ENCODE measurements at places on chromosomes 1 and 21.

DNA sequence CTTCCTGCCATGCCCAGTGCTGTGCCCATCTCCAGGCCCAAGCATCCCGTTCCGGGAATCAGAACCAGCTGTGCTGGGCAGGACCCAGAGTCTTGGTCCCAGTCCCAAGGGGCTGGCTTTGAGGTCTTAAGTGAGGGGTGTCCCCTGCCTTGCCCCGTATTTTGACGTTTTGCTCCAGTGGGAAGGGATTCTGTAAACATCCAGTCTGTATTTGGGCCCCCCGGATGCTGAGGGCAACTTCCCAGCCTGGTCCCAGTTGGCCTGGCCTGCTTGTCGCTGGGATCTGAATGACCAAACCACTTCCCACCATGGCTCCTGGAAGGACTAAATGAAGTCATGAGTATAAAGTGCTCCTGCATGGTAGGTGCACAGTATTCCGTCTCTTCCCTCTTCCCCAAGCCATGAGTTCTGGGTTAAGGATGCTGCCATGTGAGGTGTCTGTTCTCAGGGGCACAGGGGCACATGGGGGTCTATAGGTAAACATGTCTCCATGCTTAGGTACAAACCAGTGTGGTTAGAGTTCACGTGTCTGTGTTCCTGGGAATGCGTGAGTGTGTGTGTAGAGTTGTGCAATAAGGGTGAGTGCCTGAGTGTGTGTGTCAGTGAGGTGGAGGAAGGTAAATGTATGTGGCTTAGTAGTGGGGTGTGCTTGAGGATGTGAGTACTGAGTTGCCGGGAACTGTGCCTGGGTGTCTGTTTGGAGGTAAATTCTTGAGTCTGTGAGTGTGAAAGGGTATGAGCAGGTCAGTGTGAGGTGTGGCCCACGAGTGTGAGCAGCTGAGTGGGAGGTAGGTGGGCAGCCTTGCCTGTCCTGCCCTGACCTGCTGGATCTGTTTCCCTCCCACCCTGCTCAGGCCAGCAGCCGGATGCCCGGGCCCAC is 1.5 kb downstream of the B4GALT2 start:
- DNase-seq, result no peak

DNA sequence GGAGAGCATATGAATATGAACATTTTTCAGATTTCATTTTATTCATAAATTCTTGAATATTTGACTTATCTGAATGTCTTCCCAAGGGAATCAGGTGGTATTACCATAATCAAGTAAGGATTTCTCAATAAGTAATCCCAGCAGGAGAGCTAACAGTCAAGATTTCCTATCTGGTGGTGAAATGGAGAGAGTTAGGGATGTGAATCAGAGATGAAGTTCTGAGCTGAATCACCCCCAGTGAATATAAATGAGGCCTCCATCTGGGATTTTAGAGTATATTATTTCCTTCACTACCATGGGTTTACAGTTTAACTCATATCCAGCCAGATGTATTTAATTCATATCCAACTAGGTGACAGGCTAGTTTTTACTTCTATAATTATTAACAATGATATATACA is 61.5 kb upstream of the RGS2 start:
- no peak for DNase-seq

DNA sequence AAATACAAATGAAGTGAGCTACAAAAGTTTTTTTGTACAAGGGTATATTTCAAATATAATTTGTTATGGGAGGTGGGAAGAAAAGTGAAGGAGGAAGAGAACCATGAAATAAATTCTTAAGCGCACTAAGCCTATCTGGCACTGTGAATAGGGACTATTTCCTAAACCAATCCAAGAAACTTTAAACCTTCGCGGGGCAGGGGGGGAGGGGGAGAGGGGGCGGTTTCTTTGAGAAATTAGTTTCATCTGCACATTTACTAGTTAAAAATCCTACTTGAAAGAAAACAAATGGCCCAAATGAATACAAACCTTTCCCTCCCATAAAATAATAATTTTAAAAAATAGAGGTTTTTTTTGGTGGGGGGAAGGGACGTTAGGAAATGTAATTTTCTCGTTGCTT is 364 bp downstream of the GOLPH3L start:
- peak; percentile 3 for DNase-seq

GRCh38 chr1:76054359-76054758 is 20.2 kb upstream of the ST6GALNAC3 start:
- no peak for DNase-seq

DNA sequence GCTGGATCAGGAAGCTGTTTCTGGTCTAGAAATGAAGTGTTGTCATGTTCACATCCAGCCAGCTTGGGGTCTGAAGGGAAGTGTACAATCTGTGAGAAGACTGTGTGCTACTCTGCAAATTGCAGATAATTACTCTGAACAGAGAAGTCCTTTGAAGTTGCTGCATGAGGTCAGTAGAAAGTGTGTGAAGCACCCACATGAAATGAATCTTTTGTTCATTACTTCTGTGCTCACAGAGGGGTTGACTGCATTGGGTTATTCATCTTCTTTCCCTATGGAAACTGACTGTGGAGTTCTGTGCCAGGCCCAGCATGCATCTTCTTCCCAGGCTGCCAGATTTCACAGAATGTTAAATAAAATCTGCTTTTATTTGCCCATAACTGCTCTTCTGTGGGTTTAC is 47.1 kb downstream of the CTH start:
- no peak for DNase-seq

GRCh38 chr1:84669831-84670230 is 20.4 kb downstream of the SSX2IP start:
- no peak for DNase-seq

DNA sequence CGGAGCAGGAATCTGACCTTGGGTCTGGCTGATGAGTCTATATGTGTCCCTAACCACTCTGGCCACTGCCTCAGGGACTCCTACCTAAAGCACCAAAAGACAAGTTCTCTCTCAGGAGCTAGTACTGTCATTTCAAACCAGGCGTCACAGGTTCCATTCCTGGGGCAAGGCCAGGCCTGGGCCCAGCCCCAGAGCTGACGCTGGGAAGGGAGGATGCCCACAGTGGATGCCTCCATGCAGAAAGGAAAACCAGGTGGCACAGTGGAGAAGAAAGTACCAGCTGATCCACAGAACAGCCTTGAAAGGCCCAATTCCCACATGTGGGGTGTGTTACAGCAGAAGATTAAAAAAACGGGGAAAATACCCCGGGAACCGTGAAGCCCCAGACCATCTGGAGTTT is 77.4 kb downstream of the DMRTB1 start:
- no peak for DNase-seq

DNA sequence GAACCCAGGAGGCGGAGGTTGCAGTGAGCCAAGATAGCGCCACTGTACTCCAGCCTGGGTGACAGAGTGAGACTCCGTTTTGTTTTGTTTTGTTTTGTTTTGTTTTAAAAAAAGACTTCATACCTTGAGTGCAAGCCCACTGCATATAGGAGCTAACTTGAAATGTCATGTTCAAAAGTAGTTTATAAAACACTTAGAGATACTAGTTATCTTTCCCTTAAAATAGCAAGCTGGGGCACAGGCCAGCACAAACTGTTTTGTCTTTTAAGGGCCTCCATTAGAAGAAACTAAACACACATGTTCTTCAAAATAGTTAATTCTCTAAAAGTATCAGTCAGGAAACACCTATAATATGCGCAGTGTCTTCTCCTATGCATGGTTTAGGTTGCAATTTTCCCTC is 505.1 kb upstream of the TMPRSS15 start:
- no peak for DNase-seq

DNA sequence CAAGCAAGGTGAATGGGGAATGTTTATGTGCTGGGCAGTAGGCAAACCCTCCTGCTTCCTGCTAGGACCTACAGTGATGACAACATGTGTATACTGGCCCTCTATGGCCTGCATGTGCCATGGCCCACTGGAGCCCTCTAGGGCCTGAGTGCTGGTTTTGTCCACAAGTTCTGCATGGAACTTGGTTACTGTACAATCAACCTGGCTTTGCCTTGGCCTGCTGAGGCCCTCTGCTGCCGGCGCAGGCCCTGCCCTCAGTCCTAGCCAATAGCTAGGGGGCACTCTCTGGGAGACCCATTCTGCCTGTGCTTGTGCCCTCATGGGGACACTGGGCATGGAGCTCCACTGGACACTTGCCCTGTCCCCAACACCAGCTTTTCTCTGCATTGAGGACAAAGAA is 138.6 kb upstream of the NGF start:
- no peak for DNase-seq

GRCh38 chr1:58401991-58402390 is 144.5 kb downstream of the OMA1 start:
- no peak for DNase-seq

DNA sequence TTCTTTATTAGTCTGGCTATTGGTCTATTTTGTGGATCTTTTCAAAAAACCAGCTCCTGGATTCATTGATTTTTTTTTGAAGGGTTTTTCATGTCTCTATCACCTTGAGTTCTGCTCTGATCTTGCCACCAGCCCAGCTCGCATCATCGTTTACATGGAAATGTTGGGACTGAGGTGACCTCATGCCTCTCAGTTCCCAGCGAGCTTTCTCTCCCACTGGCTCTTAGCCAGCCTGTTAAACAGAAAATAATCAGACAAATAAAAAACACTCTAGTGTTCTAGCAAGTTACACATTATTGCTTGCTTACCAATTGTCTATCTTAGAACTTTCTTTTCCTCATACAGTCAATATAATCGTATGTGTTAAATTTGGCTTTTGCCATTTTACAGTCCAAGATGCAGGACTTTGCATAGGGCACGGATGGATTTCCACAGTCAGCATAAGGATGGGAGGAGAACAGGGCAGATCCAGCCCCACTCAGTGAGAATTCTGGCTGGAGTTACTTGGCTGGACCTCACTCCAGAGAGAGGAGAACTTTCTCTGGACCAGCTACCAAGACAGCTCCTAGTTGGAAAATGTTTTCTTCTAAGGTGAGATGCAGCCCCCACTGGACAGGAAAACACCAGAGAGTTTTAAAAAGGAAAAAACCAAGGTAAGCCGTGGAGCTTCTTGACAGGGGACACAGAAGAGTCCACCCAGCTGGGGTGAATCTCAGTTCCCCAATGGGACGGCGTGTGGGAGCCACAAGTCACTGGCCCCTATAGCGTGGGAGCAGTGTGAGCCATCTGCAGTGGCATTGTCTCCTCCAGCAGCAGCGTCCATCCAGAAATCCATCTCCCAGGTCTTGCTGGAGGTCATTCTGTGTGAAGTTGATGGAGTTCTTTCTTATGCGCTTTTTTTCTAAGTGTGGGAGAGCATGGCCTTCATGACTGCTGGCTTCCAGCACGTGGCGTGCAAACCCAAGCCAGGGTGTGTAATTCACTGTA is 17.6 kb downstream of the PGBD2 start:
- peak; percentile 28 for DNase-seq

- no peak for DNase-seq
Measured at GRCh38 chr1:62295921-62296491, 23.2 kb downstream of the KANK4 start.

DNA sequence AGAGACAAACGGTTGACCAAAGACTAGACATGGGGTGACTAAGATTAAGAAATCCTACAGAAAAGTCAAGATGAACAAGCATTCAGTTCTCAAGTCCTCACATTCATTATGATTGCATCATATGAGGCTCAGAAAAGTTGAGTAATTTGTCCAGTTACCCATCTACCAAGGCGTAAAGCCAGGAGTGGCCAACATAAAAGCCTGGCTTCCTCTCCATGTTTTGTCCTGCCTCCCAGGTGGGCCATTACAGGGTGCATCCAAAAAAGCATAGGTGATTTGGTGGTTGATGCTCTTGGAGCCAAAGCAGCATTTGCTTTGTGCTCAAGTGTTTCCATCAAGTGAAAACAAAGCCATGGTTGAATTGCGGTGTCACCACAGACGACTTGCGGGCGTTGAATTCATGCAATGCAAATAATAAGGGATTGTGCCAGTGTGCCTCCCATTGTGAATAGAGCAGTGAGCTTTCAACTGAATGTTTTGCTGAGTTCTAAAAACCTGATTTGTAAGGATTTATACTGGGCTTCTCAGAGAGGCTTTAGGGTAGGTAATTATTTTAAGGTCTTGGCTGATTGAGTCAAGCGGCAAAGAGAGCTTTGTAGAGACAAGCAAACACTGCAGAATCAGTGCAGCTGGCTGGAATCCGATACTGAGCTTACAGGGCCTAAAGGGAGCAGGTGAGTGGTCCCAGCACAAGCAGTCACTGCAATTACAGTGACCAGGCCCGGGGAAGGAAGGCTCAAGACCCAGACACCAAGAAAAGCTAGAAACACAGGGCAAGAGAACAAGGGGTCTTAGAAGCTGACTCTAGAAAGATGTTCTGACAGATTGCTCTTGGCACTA is 54.1 kb downstream of the KCNJ15 start:
- DNase-seq, result peak; percentile 71

- DNase-seq, result peak; percentile 28
Measured at GRCh38 chr21:32413697-32414578, 1.4 kb downstream of the EVA1C start.

DNA sequence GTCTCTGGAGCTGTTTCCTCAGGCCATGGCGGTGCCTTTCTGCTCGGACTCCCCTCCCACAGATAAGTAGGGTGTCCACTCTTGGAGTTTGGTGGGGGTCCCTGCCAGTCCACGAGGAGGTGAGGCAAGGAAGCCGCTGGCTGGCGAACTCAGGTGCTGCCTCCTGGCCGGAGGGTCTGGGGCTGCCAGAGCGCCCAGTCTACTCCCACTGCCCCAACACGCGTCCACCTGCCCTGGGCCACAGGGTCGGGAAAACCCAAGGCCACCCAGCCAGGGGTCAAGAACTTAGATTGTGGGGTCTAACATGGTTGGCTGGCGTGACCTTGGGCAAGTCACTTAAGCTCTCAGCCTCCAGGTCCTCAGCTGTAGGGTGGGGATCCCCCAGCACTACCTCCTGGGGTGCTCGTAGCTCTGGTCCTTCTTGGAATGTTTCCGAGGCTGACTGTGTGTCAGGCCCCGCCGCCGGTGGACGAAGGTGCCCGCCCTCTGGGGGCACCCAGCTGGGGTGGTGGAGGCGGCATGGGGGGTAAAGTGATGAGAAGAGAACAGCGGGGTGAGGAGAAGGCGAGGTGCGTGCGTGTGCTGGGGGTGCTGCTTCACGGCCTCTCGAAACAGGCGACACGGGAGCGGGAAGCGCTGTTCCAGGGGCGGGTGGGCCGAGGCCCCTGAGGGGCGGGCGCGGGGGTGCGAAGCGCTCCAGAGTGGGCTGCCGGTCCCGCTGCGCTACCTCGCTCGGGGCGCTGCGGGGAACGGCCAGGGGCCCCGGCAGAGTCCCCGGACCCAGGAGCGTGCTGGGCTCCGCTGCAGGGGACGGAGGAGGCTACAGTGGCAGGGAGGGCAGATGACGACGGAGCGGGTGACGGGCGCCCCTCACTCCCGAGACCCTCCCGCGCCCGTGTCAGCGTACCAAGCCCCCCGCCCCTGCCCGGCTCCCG is 1.2 kb downstream of the SH2D5 start:
- no peak for DNase-seq

DNA sequence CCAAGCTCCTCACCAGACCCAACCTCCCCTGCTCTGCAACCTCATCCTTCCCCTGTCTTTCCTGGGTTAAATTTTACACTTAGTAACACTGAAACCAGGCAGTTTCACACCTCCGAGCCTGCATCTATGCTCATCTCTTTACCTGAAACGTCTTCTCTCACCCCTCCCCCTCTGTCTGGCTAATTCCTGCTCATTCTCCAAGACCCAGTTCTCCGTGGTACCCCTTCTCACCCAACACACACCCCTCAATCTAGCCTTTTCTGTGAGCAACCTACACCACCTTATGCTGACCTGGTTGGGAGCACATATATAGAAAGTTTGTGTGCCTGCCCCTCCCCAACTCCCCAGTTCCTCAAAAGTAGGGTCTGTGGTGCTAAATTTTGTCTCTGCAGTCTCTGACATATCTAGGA is 3.7 kb upstream of the KIAA1614 start:
- no peak for DNase-seq

- DNase-seq, result no peak
Measured at GRCh38 chr21:44579056-44579832, 1.2 kb downstream of the KRTAP10-5 start.
